Upper lobe of right lung (tissue), 1 donor: ENCODE measurements at places on chromosomes 4 and X. TPM values are rescaled to one million over a fixed set of nuclear protein-coding genes. Genes with fewer than 3 reads are reported as not detected.

DNA sequence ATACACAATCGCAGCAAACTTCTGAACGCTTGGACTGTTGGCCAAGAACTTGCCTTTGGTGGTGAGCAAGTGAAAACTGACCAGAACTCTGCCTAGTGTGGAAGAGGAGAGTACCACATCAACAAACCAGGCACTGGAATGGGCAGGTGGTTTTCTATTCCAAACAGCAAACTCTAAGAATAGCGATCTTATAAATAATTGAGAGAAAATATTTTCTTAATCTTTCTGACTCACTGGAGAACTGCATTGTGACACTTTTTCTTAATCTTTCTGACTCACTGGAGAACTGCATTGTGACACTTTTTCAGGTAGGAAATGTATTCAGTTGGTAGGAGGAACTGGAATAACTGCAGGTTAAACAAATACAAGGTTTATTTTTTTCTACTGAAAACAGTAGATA lies 57.0 kb upstream of the SORBS2 start:
- DNase-seq, result no peak
- no peak overlapping the region for H3K27ac ChIP-seq
- H3K4me1 ChIP-seq, result no peaks in the 10 kb centered on the region
- H3K27me3 ChIP-seq, result no peaks in the 10 kb centered on the region
- H3K4me3 ChIP-seq, result no peak overlapping the region
- H3K36me3 ChIP-seq, result no peaks in the 10 kb centered on the region

- no peak for DNase-seq
- H3K27me3 ChIP-seq, result no peaks in the 10 kb centered on the region
- no peaks in the 10 kb centered on the region for H3K4me1 ChIP-seq
- no peaks in the 10 kb centered on the region for H3K36me3 ChIP-seq
- H3K27ac ChIP-seq, result no peak overlapping the region
Measured at GRCh38 chr4:126710935-126711334, 921.8 kb upstream of the INTU start.

- H3K36me3 ChIP-seq, result no peaks in the 10 kb centered on the region
- H3K27ac ChIP-seq, result peak overlapping the region; percentile 15
- H3K4me1 ChIP-seq, result no peaks in the 10 kb centered on the region
- H3K27me3 ChIP-seq, result no peaks in the 10 kb centered on the region
- DNase-seq, result peak; percentile 74
Measured at GRCh38 chrX:11427453-11428071, 134.3 kb downstream of the AMELX start.

GRCh38 chrX:149979126-149979644 lies 40.9 kb upstream of the EOLA2 start:
- no peaks in the 10 kb centered on the region for H3K4me1 ChIP-seq
- no peak overlapping the region for H3K4me3 ChIP-seq
- no peak overlapping the region for H3K27ac ChIP-seq
- DNase-seq, result no peak
- H3K36me3 ChIP-seq, result no peaks in the 10 kb centered on the region

GRCh38 chrX:32483534-32484136 lies 727.7 kb downstream of the DMD start:
- no peak for DNase-seq
- no peaks in the 10 kb centered on the region for H3K4me1 ChIP-seq
- H3K27me3 ChIP-seq, result no peaks in the 10 kb centered on the region
- H3K36me3 ChIP-seq, result no peaks in the 10 kb centered on the region

The ENPEP gene
- 7.5 TPM for total RNA-seq

The BGN gene
- total RNA-seq, result 205 TPM

DNA sequence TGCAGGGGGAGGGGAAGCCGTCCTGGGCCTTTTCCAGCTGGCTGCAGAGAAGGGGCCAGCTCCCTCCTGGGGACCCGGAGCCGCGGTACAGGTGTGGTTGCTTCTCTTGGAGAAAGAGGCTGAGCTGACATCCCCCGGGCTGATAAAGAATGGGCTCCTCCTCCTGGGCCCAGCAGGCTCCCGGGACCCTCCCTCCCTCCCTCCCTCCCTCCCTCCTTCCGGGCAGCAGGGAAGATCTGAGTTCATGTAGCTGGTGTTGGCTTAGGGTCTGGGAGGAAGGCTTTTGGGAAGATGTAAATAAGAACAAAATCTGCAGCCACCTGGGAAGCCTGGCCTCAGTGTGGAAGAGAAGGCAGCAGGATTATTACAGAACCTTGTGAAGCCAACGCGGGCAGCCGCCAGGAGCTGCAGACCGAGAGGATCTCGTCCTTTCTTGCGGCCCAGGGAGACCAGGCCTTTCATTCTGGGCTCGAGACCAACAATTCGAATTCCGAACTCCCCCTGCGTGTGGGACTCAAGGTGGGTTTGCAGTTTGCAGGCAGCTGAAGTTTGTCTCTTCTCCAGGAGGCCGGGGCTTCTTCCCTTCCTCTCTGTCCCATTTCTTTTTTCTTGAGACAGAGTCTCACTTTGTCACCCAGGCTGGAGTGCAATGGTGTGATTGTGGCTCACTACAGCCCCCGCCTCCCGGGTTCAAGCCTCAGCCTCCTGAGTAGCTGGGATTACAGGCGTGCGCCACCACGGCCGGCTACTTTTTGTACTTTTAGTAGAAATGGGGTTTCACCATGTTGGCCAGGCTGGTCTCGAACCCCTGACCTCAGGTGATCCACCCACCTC lies at the start of gene PLCXD1:
PLCXD1 (plus strand) TSS at position 216 of the 834 bp plus-strand sequence. CDS start 2,807 bp downstream, outside the sequence.
- H3K4me1 ChIP-seq, result peaks cover 9% of the 10 kb centered on the region
- peak within 1 kb of the TSS; percentile 42 for H3K27ac ChIP-seq
- peaks cover 9% of the 10 kb centered on the region for H3K36me3 ChIP-seq
- peak; percentile 45 for DNase-seq
- H3K4me3 ChIP-seq, result peak within 1 kb of the TSS; percentile 38

DNA sequence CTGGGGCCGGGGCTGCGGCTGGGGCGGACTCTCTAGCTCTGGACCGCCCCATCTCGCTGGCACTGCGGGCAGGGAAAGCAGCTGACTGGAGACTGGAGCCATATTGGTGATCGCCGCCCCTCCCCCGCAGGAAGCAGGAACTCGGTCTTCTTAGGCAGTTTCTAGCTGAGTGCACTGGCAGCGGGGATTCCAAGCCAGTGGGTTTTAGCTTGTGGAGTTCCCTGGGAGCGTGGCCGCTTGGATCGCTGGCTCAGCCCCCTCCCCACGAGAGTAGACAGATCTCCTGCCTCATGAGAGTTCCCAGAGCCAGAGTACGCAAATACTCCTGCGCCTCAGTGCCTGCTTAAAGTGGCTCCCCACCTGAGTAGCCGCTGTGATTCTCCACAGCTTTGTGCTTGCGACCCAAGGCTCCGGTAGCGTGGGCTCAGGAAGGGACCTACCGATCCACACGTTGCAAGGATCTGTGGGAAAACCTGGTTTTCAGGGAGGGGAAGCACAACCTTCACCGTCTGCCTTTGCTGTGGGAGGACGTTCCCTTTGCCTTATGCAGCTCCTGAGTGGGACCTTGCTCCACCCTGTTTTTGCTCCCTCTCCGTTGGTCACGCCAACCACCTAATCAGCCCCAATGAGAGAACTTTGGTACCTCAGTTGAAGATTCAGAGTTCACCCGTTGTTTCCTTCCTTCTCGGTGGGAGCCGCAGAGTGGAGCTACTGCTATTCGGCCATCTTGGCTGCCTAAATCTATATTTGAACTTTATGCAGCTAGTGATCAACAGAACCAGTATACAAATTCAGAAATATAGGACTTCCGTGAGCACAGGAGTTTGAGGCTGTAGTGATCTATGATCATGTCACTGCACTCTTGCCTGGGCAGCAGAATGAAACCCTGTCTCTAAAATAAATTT lies 803.9 kb upstream of the PCDH10 start:
- H3K36me3 ChIP-seq, result no peaks in the 10 kb centered on the region
- H3K27me3 ChIP-seq, result no peaks in the 10 kb centered on the region
- H3K27ac ChIP-seq, result no peak overlapping the region
- no peak overlapping the region for H3K4me3 ChIP-seq
- no peaks in the 10 kb centered on the region for H3K4me1 ChIP-seq
